ENCODE measurements at places on chromosomes 1 and 21.
A peak's percentile ranks its signal among the peaks of the same experiment; 100 is the strongest.

- no peak for DNase-seq
These were observed 39.3 kb downstream of the ELK4 start for GRCh38 chr1:205592443-205593003.

DNA sequence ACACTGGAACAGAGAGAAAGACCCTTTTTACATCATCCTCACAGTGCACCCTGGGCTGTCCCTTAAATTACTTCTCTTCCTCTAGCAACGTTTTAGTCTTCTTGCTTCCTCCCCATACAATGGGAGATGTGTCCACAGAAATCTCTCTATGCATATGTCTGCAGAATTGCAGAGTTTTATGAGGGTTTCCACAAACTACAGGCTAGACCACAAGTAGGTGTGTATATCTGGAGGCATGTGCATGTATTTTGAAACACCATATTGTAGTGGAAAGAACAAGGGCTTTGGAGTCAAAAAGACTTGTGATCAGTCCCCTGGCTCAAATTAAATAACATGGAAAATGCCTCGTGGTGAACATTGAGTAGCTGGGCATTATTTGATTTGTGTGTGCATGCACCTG, 121.3 kb upstream of the IPO9 start:
- DNase-seq: no peak

GRCh38 chr1:200708769-200709168, 29.9 kb upstream of the CAMSAP2 start:
- peak; percentile 26 for DNase-seq

- DNase-seq: peak; percentile 48
These were observed 73.9 kb downstream of the RAP1GAP start for GRCh38 chr1:21594935-21595897.

DNA sequence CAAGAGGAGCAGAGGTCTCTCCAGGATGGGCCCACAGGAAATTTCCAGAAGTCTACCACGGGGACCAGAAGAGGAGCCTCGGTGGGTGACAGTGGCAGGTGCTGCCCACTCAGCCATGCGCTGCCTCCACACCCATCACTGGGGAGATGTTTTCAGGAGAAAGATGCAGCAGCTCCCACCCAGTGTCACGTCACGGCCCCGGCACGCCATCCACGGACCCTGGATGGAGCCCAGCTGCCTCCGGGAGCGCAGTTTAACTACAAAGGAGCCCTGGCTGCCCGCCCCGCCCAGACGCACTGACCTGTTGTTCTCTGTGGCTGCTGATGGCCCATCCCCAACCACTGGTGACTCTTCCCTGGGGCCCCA, 6.8 kb downstream of the TSPEAR start:
- DNase-seq: no peak

DNA sequence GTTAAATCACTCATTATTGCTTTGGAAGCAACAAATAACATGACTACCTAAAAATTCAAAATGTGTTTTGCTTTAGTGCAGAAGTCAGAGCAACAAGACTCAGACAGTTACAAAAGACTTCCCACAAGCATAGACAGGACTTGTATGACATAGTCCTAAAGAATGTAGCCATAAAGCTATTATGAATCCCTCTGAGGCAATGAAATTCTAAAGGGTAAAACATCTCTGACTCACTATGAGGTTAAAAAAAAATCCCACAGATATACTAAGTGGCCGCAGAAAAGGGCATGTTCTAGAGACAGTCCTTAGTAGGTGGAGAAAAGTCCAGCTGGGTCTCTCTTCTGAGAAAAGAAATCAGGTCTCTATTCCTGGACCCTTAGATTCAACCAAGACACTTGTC, 4.9 kb downstream of the PRKAB2 start:
- peak; percentile 96 for DNase-seq

- DNase-seq: peak; percentile 8
These were observed 58.7 kb downstream of the KIAA0040 start for GRCh38 chr1:175133673-175134435.

DNA sequence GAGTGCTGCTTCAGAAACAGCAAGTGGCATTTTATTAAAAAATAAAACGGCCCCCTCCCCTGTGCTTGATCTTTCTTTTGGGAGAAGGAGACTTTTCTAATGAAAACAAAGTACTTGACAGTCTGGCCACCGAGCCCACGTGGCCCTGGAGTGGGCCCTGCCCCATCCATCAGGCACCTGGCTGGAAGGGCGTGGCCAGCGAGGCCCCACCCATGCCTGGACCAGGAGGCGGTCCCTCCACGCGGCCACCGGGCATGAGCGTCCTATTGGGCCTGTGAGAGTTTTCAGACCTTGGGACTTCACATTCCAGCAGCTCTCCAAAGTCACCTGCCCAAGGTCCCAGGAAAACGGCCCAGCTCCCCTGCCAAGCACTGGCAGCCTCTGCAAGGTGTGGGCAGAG, 144.7 kb downstream of the CASZ1 start:
- no peak for DNase-seq

DNA sequence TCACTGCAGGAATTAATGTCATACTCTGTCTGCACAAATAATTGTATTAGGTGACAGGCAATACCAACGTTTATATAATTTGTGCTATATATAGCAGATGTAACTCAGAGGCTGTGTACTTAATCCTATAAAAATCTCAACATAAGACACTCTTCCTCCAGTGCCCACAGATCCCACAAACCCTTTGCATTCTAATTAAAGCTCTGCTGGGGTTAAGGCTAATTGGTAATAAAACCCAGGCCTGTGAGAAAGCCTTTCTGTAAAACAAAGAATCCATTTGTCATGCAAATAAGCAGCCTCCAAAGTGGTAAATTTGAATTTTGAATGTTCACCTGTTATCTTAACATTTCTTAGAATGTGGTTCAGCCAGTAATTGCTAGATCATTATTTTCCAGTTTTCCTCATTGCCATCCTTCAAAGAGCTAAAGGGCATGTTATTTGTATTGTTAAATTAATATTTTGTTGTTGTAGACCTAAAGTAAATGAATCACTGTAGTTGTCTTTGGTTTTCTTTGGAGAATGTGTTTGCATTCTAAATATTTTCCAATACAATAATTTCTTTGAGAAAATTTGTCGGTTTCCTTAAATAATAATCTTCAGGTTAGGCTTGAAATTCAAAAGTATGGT, 46.3 kb upstream of the PRDX6 start:
- no peak for DNase-seq

DNA sequence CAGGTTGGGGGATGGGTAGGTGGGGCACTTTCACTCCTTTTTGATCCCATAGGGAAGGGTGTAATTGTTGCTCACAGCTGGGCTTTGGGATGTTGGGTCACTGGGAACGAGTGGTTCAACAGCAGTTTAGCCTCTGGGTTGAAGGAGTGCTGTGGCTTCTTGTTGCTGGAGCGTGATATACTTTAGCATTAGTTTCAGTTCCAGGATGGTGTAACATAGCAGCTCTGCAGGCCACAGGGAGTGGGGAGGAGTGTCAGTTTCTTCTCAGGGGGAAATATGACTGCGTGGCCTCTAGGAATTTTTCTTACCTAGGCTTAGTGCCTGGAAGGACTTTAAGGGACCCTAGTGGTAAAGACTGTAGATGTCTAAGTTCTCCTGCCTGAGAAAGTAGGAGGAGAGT, 1105.3 kb upstream of the TMPRSS15 start:
- no peak for DNase-seq

- peak; percentile 79 for DNase-seq
These were observed 299.8 kb downstream of the MRPL39 start for GRCh38 chr21:25307489-25307888.

DNA sequence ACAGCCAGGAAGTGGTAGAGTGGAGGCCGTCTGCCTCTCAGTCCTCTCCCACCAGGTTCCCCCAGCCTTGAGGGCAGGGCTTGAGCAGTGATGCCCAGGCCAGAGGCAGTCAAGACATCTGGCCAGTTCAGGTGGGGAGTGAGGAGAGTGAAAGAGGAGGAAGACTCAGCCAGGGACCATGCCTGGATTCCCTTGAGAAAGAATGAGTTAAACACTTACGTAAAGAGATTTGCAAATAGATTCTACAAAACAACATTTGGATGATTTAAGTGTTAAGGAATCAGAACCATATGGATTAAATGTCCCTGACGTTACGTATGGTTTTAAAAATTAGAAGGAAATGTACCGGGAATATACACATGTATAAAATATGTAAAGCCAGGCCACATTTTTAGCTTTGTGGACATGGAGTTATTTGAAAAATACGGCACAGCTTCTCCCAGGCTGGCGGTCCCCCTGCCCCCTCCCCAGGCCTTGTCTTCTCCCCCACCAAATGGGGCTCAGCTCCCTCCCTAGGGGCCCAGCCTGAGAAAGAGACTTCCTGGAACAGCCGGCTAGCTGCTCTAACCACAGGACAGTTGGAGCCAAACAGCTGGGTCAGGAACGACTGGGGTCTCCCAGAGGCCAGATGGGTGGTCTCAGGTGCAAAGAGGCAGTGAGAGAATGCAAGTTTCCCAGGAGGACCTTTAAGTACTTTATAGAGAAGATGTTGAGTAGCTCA, 188.3 kb upstream of the EDN2 start:
- peak; percentile 99 for DNase-seq

- peak; percentile 37 for DNase-seq
These were observed 22.9 kb downstream of the SUSD4 start for GRCh38 chr1:223341121-223341520.

GRCh38 chr1:163168053-163168452, 34.7 kb downstream of the RGS5 start:
- DNase-seq: peak; percentile 99

DNA sequence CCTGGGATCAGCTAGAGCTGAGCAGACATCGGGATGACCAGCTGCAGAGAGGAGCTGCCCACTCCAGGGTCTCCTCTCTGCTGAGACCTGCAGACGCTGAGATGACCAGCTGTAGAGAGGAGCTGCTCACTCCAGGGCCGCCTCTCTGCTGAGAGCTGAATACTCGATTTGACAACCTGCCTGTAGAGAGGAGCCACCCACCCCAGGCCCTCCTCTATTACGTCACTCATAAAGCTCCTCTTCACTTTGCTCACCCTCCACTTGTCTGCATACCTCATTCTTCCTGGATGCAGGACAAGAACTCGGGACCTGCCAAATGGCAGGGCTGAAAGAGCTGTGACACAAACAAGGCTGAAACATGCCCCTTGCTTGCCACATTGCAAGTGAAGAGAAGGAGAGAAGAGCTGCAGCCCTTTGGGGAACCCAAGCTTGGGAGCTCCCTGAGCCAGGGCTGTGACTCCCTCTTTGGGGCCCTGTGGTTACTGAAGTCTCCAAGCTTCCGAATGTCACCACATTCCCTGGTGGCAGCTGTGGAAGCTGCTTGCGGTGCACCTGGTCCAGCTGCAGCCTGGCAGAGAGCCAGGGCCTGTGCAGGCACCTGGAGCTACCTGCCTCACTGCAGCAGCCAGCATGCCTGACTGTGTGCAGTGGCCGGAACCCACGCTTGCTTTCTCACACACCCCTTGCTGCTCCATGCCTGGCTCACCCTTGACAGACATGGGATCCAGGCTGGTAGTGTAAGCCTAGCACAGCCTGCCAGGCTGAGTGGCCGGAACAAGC, 59.6 kb downstream of the CC2D1B start:
- no peak for DNase-seq

- no peak for DNase-seq
These were observed 190.8 kb downstream of the FASLG start for GRCh38 chr1:172849653-172850052.

DNA sequence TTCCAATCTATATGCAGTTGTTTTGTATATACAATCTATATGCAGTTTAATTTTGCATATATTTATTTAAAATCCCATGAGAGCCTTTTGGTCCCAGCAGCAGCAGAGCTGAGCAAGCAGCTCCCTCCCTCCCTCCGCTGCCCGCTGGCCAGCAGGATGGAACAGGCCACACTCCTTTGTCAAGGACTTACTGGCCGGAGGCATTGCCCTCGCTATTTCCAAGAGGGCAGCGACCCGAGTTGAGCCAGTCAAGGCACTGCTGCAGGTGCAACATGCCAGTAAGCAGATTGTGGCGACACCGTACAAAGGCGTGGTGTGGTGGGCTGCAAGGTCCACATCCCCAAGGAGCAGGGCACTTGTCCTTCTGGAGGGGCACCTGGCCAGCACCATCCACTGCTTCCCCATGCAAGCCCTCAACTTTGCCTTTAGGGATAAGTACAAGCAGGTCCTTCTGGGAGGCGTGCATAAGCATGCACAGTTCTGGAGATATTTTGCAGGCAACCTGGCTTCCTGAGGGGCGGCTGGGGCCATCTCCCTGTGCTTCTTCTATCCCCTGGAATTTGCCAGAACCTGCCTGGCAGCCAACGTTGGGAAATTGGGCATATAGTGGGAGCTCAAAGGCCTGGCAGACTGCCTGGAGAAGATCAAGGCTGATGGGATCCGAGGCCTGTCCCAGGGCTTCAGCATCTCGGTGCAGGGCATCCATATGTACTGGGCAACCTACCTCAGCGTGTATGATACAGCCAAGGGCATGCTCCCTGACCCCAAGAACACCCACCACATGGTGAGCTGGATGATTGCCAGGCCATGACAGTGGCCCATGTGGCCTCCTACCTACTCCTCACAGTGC, 92.2 kb downstream of the OSBPL9 start:
- no peak for DNase-seq

DNA sequence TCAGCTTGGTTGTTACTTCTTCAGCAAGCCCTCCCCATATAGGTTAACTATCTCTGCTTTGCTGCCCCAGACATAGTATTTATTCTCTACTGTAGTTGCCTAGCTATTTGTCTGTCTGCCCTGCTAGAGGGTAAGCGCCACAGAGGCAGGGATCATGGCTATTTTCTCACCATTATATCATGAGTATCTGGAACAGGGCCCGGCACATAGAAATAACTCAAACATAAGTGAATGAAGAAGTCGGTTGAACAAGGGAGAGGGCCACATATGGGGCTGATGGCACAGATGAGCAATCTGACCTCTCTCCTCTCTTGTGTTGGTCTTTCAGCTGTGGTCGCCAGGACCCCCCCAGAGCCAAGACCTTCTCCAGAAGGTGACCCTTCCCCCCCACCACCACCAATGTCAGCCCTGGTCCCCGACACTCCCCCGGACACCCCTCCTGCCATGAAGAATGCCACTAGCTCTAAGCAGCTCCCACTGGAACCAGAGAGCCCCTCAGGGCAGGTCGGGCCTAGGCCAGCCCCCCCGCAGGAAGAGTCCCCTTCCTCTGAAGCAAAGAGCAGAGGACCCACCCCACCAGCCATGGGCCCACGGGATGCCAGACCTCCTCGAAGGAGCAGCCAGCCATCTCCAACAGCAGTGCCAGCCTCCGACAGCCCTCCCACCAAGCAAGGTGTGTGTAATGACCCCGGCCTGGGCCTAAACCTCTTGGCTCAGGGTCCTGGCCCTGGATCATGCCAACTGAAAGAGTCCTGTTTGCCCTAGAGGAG, 14.9 kb downstream of the MAP7D1 start:
- DNase-seq: no peak

- no peak for DNase-seq
These were observed 177.7 kb upstream of the HP1BP3 start for GRCh38 chr1:20964540-20965484.

- no peak for DNase-seq
These were observed 39.5 kb downstream of the TRPM2 start for GRCh38 chr21:44392916-44393315.

DNA sequence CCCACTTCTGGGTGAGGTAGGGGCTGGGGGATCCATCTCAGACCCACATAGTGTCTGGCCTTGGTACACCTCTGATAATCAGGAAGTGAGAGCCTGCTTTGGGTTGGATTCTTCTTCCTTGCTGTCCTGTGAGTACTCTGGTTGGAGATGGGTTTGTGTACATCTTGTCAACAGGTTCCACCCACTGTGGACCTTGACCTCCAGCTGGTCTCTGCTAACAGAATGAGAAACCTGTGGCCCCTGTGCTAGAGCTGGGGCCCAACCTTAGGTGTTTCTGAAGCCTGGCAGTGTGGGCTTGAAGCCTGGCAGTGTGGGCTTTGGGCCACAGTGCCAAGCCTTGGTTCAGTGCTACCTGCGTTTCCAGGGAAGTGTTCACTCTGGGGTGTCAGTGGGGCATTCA, 2.6 kb downstream of the ZBTB48 start:
- no peak for DNase-seq

- peak; percentile 28 for DNase-seq
These were observed 181.7 kb upstream of the DPYD start for GRCh38 chr1:98102345-98103030.
